ENCODE measurements at places on chromosomes 16 and 17.

DNA sequence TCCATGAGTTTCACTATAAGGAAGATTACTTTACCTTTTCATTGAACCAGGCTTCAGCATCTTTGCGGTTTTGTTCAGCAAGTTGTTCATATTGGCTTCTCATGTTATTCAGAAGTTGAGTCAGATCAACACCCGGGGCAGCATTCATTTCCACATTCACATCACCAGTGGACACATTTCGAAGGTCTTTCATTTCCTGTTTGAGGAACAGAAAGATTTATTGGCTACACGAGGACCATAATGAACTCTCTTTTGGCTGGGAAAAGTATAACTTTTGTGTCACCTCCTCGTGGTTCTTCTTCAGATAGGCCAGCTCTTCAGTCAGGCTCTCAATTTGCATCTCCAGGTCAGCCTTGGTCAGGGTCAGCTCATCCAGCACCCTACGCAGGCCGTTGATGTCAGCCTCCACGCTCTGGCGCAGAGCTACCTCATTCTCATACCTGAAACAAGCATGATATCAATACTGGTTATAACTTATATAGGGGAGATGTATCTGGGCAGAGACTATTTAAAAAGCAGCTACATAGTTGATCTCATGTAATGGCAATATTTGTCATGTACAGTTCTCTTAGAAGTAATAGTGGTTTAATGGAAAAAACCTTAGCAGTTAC is 2.1 kb downstream of the KRT10 start:
- no peak overlapping the region for H3K4me3 ChIP-seq
- H3K36me3 ChIP-seq, result no peaks in the 10 kb centered on the region
- DNase-seq, result no peak
- H3K4me1 ChIP-seq, result peaks cover 5% of the 10 kb centered on the region
- H3K27ac ChIP-seq, result no peak overlapping the region
- no peaks in the 10 kb centered on the region for H3K27me3 ChIP-seq

DNA sequence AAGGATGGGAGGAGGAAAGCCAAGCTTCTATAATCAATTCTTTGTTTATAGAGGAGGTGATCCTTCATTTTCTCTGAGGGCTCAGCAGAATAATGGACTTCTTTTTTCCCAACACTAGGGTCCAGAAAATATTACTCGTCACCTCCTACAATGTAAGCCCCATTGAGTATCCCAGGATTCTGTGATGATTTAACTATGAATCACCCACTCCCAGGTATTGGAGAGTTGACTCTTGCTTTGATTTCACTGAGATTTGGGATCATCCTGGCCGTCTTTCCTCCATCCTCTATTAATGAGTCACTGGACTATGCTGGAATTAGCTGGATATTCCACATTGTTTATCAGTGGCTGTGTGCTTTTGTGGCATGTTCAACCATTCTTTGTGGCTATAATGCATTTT is 452.0 kb downstream of the NPIPA7 start:
- H3K27ac ChIP-seq, result no peak overlapping the region
- no peaks in the 10 kb centered on the region for H3K27me3 ChIP-seq
- DNase-seq, result no peak
- no peaks in the 10 kb centered on the region for H3K36me3 ChIP-seq

DNA sequence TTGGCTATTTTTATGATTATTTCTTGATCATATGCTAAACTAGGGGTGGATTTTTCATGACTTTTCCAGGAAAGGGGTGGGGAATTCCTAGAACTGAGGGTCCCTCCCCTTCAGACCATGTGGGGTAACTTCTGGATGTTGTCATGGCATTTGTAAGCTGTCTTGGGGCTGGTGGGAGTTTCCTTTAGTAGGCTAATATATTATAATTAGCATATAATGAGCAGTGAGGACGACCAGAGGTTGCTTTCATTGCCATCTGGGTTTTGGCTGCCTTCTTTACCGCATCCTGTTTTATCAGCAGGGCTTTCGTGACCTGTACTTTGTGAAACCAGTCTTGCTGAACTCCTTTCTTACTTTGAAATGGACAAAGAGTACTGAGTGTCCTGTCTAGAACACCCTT is 40.4 kb upstream of the ABCA5 start:
- H3K36me3 ChIP-seq, result no peaks in the 10 kb centered on the region
- H3K4me3 ChIP-seq, result no peak overlapping the region
- H3K4me1 ChIP-seq, result no peaks in the 10 kb centered on the region
- no peak overlapping the region for H3K27ac ChIP-seq
- H3K27me3 ChIP-seq, result no peaks in the 10 kb centered on the region

DNA sequence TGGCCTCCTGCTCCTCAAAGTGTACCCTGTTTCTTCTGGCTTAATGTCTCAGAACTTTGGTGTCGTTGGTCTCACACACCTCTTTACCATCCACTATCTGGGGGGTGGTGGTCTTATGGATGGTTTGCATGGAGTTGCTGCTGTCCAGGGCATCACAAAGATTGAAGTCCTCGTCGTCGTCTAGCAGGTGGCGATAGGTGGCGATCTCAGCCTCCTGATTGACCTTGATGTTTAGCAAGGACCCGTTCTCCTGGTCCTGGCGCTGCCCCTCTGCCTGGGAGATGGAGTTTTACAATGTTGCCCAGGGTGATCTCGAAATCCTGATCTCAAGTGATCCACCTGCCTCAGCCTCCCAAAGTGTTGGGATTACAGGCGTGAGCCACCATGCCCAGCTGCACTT is 31.1 kb upstream of the HELZ start:
- H3K4me3 ChIP-seq, result no peak overlapping the region
- H3K4me1 ChIP-seq, result no peaks in the 10 kb centered on the region
- no peak overlapping the region for H3K27ac ChIP-seq
- DNase-seq, result no peak

DNA sequence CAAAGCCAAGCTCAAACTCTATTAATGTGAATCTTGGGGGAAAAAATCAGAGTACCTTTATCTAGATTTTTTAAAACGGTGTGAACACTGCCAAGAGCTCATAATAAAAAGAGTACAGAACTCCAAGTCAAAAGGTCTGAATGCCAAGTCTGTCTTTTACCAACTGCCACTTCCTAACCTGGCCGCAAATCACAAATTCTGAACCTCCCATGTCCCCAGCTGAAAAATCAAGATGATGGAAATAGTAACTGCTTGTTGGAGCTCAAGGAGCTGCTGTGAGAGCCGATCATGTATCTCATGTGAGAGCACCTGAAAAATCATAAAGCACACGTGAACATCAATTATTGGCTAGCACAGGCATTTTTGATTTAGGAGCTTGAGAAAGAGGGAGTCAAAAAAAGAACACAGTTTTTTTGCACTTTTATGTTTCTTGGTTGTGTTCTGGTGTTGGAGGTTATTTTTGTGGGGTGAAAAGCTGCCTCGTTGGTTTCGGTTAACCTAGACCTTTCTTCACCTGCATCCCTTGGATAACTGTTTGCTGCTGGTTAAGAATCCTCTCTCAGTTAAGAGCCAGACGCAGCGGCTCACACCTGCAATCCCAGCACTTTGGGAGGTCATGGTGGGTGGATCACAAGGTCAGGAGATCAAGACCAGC is 50.5 kb downstream of the GAS7 start:
- H3K4me1 ChIP-seq, result no peaks in the 10 kb centered on the region
- no peak overlapping the region for H3K27ac ChIP-seq
- no peak for DNase-seq
- H3K36me3 ChIP-seq, result no peaks in the 10 kb centered on the region

Data from Peyer's patch (tissue), 4 donors.